B cell (primary cell): ENCODE measurements at places on chromosomes 16 and 17. TPM values are rescaled to one million over a fixed set of nuclear protein-coding genes. Genes with fewer than 3 reads are reported as not detected.

The ARHGAP44 gene
- 0.35 and 0.78 TPM in 2 replicates for polyA plus RNA-seq

The TPSB2 gene
- not detected in 2 replicates for polyA plus RNA-seq

The CACNA1G gene
- polyA plus RNA-seq, result not detected in 2 replicates

The OTOP3 gene
- not detected in 2 replicates for polyA plus RNA-seq

The CFAP97D1 gene
- 0.01 and 0.04 TPM in 2 replicates for polyA plus RNA-seq

DNA sequence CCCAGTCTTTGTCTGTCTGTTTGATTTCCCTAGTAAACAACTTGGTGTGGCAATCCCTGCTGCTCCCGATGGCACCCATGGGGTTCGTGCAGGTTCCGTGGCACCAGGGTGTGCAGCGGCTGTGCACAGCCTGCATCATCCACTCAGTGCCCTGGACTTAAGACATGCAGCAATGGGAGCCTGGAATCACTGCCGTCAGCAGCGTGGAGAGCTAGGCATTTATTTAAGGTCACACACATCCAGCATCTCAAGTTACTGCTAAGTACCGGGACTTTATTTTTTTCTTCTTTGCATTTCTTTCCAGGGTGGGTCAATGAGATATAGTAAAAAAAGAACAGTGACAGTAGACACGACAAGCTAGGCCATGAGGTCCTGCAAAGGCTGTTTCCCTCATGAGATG, 2.8 kb downstream of the DHRS7C start:
- H3K36me3 ChIP-seq, result no peaks in the 10 kb centered on the region
- no peaks in the 10 kb centered on the region for H3K4me1 ChIP-seq
- no peaks in the 10 kb centered on the region for H3K27me3 ChIP-seq
- DNase-seq, result no peak
- H3K4me3 ChIP-seq, result no peak overlapping the region
- H3K27ac ChIP-seq, result no peak overlapping the region

- H3K27me3 ChIP-seq, result no peaks in the 10 kb centered on the region
- H3K4me3 ChIP-seq, result peak overlapping the region; percentile 15
- H3K36me3 ChIP-seq, result peaks cover 30% of the 10 kb centered on the region
- peak overlapping the region; percentile 75 for H3K27ac ChIP-seq
- peaks cover 64% of the 10 kb centered on the region for H3K4me1 ChIP-seq
Observed at GRCh38 chr17:42132941-42133340, 10.3 kb downstream of the HSPB9 start.

DNA sequence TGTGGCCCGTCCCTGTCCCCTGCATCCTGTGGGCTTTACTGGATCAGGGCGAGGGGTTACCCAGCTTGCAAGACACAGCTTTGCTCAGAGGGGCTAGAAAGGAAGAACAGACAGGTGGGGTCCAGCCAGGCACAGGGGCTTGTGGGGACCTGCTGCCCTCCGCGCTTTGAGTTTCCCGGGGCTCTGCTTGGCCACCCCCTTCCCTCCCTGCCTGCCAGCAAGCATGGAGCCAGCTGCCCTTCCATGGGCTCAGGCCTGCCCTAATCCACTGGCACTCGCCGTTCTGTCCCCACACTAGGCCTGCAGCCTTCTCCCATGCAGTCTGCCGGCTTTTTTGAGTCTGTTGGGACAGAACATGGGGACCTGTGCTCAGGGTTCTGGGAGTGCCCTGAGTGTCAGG, 3.4 kb downstream of the SNN start:
- DNase-seq, result no peak
- no peak overlapping the region for H3K4me3 ChIP-seq
- H3K27me3 ChIP-seq, result no peaks in the 10 kb centered on the region
- peaks cover 87% of the 10 kb centered on the region for H3K4me1 ChIP-seq

- peaks cover 39% of the 10 kb centered on the region for H3K4me1 ChIP-seq
- peak overlapping the region; percentile 5 for H3K27ac ChIP-seq
- H3K27me3 ChIP-seq, result peaks cover 2% of the 10 kb centered on the region
- H3K36me3 ChIP-seq, result no peaks in the 10 kb centered on the region
- no peak for DNase-seq
Observed at GRCh38 chr16:3023415-3023668, 400 bp downstream of the HCFC1R1 start.

DNA sequence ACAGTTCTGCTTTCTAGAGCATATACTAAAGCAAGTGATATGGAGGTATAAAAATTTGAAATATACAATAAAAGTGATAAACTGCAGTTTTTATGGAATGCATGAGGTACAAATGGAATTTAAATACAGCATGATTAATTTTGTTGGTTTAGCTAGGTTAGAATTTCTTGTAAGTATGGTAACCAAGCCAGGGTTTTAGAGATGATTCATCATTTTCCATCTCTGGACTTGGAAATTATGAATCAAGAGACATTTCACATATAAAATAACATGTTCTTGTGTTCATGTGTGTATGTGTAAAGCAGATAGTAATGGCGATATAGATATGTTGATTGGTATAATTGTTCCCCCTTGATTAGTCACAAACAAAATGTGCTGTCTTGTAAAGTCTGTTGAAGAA, 1219.8 kb downstream of the CDH8 start:
- H3K4me1 ChIP-seq, result no peaks in the 10 kb centered on the region
- H3K27ac ChIP-seq, result no peak overlapping the region
- no peaks in the 10 kb centered on the region for H3K36me3 ChIP-seq
- H3K27me3 ChIP-seq, result no peaks in the 10 kb centered on the region
- DNase-seq, result no peak

- no peaks in the 10 kb centered on the region for H3K36me3 ChIP-seq
- no peak for DNase-seq
- H3K27ac ChIP-seq, result no peak overlapping the region
- no peaks in the 10 kb centered on the region for H3K27me3 ChIP-seq
- H3K4me3 ChIP-seq, result no peak overlapping the region
Observed at GRCh38 chr16:82947698-82948097, 320.9 kb downstream of the CDH13 start.

DNA sequence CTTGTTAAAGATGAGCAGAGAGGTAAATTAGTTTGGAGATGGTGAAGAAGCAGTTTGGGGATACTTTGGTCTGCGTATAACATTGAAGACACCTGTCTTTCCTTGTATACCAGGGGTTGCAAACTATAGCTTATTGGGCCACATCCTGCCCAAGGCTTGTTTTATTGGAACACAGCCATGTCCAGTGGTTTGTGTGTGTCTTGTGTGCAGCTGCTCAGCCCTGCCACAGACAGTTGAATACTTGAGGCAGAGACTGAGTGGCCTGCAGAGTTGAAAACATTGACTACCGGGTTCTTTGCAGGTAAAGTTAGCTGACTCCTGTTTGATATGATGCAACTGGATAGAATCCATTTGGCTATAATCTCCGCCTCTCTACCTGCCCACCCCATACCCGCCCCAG, 224.4 kb downstream of the PRKCA start:
- H3K4me1 ChIP-seq, result no peaks in the 10 kb centered on the region
- no peak overlapping the region for H3K4me3 ChIP-seq
- DNase-seq, result no peak
- H3K27me3 ChIP-seq, result no peaks in the 10 kb centered on the region
- H3K27ac ChIP-seq, result no peak overlapping the region
- no peaks in the 10 kb centered on the region for H3K36me3 ChIP-seq

- H3K36me3 ChIP-seq, result peaks cover 17% of the 10 kb centered on the region
- no peak overlapping the region for H3K4me3 ChIP-seq
- H3K27ac ChIP-seq, result no peak overlapping the region
- peak; percentile 36 for DNase-seq
Observed at GRCh38 chr16:89697616-89698331, 3.7 kb downstream of the SPATA2L start.

DNA sequence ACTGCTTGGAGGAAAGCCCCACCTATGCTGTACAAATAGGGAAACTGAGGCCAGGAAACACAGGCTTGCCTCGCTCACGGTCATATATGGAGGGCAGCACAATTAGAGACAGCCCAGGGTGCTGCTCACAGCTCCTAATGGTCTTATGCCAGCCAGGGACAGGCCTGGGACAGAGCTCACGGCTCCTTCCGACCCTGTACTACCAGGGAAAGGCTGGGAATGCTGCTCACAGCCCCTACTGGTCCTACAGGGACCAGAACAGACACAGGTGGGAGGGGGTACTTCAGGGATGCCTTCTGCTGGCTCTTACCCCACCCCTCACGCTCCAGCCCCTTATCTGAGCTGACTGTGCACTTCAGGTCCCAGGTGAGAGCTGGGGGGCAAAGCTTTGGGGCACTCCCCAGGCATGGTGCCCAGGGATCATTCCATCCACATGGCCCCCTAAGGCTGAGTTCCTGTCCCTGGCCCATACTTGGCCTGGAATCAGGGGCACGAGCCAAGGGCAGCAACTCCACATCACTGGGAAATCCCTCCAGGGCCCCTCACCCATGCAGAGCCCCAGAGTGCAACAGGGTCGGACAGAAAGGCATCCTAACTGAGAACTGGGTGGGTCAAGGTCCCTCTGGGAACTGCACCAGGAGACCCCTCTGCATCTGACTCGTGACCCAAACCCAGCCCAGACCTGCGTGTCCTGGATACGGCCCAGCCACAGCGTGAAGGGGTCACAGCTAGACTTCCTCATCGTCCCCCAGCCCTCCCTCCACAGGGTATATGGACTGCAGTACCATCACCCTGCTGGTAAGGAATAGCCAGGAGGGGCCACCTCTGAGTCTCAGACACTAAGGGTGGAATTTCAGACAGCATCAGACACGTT, 5.9 kb downstream of the RHBDF1 start:
- no peak overlapping the region for H3K27ac ChIP-seq
- H3K4me1 ChIP-seq, result peaks cover 1% of the 10 kb centered on the region
- DNase-seq, result no peak
- H3K4me3 ChIP-seq, result no peak overlapping the region
- H3K36me3 ChIP-seq, result no peaks in the 10 kb centered on the region
- no peaks in the 10 kb centered on the region for H3K27me3 ChIP-seq

DNA sequence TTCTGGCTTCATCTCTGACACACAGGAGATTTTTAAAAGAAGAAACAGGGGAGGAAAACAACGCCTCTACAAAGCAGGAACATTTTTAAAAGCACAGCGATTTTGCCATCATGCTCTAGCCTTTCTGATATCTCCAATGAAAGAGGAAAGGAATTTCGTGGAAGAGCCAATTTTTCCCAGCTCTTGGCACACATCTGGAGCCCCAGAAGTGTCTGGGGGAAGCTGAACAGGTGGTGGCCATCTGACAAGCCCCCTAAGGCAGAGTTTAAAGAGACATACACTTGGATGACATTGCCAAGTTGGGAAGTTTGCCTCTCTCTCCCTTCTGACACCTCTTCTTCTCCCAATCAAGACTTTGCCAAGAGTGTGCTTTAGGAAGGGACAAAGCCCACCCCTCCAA, 82.1 kb downstream of the CCT6B start:
- H3K27ac ChIP-seq, result no peak overlapping the region
- no peak overlapping the region for H3K4me3 ChIP-seq
- DNase-seq, result no peak
- H3K4me1 ChIP-seq, result no peaks in the 10 kb centered on the region
- no peaks in the 10 kb centered on the region for H3K27me3 ChIP-seq
- H3K36me3 ChIP-seq, result no peaks in the 10 kb centered on the region

GRCh38 chr17:8494506-8495111, 58.9 kb downstream of the NDEL1 start:
- H3K4me3 ChIP-seq, result no peak overlapping the region
- no peak overlapping the region for H3K27ac ChIP-seq
- no peak for DNase-seq
